ENCODE measurements at places on chromosomes 11 and 22.

- no peak for DNase-seq
These were observed 1.2 kb downstream of the SIK3 start for GRCh38 chr11:117097014-117097388.

DNA sequence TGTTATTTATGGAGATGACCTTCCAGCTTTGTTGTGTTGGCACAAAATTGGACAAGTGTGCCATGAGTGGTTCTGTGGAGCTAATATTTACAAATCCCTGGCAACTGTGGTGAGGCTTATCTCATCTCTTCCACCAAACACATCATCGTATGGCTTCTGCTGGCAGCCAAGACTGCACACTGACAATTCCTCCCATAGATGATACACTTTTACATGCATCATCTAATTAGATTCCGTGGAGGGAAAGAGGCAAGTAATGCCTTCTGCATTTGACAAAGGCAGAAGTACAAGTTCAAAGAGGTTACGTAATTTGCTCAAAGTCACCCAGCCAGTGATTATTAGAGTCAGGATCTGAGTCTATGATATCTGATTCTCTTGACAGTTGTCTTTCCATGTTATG, 62.7 kb upstream of the KIRREL3 start:
- DNase-seq: no peak

GRCh38 chr22:46941968-46942798, 179.7 kb downstream of the TBC1D22A start:
- DNase-seq: no peak

DNA sequence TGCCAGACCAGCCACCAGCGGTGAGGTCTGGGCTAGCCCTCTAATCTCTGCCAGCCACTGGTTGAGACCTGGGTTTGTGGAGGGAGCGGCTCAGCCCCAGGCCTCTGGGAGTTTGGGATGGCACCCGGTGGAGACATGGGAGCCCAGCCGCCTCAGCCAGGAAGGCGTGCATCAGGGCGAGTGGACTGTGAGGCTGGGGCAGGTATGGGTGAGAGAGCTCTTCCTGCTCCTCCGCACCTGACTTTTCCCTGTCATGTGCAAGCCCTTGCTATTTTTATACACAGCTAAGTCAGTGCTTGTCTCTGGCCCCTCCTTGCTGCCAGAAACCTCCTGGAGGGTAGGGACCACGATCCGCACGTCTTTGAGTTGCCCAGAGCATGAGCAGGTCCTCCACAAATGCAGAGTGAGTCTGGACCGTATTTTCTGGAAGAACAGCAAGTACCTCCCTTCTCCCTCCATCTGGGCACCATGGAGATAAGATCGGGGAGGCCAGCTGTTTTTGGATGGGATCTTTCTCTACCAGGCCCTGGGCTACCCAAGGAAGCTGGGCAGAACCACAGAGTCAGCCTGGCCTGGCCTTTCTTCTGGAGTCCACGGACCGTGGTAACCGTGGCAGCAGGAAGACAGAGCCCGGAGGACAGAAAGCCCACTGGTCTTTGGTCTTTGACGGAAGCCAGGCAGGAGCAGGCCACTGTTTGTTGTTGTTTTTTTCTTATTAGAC, 53.3 kb downstream of the IGLL1 start:
- DNase-seq: no peak

DNA sequence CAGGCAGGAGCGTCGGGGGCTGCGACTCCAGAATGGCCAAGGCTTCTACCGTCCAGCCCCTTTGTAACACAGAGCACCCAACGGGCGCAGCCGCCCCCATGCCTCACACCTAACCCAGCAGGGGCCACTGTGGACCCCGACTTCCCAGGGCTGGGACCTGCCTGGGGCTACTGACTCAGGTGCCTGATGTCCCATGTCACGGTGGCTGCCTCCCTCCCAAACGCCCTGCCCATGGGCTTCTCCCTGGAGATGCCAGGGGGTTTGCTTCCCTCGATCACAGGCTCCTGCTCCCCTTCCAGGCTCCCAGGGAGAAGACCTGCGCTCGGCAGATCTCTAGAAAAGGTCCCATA, 84.0 kb downstream of the MYEOV start:
- DNase-seq: no peak

DNA sequence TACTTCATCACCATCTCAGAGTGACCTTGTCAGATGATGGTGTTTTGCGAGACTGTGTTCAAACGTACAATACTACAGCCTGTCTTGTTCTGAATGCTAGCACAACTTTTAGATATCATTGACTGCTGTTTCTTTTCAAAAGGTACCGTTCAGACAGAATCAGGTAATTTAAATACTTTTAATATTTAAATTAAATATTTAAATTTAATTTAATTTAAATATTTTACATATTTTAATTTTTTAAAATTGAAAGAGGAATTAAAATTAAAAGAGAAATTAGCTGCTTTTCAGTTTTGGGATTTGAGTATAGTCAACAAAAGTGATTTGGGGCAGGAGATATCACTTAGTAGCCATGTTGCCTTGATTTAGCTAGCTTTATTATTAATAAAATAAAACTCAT, 642.1 kb upstream of the CCDC179 start:
- no peak for DNase-seq

GRCh38 chr11:12301379-12301778, 76.0 kb upstream of the PARVA start:
- DNase-seq: no peak

DNA sequence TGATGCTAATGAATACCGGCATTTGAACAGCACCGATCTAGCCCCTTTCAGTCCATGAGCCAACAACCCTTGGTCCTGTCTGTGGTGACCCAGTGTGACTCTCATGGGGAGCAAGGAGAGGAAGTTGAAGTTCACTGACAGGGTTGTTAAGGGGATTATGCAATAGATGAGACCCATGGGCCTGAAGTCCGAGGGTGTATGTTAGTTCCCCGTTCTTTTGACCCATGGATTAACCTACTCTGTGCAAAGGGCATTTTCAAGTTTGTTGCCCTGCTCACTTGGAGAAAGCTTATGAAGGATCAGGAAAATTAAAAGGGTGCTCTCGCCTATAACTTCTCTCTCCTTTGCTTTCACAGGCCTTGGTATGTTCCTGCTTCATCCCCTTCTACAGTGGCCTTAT, 4.9 kb downstream of the PNPLA3 start:
- no peak for DNase-seq

- DNase-seq: no peak
These were observed 10.2 kb downstream of the PAMR1 start for GRCh38 chr11:35515224-35515623.

GRCh38 chr11:93659841-93660240, 1.6 kb upstream of the CEP295 start:
- no peak for DNase-seq

- no peak for DNase-seq
These were observed 11.2 kb downstream of the DPP3 start for GRCh38 chr11:66491315-66491935.

GRCh38 chr22:19357270-19358105, 66.0 kb upstream of the CLTCL1 start:
- no peak for DNase-seq

DNA sequence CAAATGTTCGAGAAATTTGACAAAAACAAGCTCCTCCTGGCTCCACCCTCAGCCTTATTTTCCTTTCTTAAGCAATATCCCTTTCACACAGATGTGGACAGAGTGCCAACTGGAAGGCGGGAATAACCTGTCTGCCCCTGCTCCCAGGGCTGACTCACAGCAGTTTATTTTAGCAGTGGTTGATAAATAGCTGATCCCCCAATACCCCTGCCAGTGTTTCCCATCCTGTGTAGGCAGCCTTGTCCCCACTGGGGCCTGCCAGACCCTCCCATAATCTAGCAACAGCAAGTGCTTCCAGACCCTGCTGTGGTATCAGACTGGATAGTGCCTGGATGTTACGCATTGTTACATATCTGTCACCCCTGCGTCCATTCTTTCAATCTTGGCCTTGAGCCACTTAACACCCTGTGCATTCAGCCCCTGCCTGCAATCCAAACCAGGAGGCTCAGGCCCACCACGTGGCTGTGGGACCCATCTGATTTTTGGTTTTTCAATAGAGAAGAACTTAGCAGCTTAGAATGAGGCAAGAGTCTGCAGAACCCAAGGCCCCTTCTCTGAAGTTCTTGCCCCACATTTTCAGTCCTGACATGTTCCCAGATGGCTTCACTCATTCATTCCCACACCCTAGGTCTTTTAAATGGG, 53.7 kb downstream of the PARVA start:
- no peak for DNase-seq

DNA sequence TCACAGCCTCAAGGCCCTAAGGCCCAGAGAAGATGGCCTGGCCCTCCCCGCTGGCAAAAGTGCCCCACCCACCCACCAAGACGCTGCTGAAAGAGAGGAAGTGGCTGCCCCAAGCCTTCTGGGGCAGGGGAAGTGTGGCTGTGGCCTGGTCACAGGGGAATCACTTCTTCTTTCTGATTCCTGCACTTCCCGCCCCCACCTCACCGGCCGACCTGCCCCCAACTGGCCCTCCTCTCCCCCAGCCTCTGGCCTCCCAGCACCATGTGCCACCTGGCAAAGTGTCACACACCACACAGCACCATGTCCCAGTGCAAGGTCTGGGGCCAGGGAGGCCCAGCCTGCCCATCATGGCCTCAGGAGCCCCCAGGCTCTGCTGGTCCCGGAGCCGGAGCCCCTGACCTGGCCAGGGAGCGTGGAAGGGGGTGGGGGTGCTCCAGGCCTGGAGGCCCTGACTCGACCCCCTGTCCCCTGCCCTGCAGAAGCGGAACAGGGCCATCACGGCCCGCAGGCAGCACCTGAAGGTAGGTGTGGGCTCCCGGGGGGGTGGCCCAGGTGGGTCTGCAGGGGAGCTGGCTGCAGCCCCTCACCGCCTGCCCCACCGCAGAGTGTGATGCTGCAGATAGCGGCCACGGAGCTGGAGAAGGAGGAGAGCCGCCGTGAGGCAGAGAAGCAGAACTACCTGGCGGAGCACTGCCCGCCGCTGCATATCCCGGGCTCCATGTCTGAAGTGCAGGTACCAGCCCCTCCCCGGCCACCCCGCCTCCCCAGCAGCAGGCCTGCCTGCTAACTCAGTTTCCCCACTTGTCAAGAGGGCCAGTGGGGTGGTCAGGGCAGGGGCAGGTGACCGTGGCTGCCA, 1.4 kb downstream of the TNNI2 start:
- no peak for DNase-seq

DNA sequence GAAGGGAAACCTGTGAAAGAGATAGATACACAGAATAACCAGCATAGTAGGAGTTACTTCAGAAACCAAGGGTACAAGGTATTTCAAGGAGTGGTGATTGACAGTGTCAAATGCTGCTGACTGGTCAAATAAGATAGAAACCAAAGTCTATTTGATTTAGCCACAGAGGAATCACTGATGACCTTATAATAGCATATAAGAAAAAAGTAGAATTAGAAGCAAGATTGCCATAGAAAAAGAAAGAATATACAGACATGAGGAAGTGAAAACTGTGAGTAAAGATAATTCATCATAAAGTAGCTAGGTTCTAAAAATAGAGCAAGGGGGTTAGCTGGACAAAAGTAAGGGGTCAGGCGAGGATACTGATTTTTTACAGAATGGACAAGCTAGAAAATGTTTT, 14.2 kb downstream of the ZBTB44 start:
- no peak for DNase-seq

GRCh38 chr11:17273668-17274282, 2.8 kb upstream of the NUCB2 start:
- peak; percentile 29 for DNase-seq

GRCh38 chr11:48028914-48029680, 48.7 kb downstream of the PTPRJ start:
- DNase-seq: no peak

DNA sequence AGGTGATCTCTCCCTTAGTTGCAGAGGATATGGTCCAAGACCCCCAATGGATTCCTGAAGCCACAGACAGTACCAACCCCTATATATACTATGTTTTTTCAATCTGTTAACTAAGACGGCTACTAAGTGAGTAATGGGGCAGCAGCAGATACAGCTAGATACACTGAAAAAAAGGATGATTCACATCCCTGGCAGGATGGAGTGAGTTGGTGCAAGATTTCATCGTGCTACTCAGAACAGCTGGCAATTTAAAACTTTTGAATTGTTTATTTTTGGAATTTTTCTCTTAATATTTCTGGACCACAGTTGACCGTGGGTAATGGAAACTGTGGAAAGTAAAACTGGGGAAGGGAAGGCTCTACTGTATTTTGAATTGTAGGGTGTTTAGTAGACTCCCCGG, 17.0 kb upstream of the TMEM218 start:
- no peak for DNase-seq

- no peak for DNase-seq
These were observed 73.4 kb downstream of the PPP6R3 start for GRCh38 chr11:68533945-68534344.

- no peak for DNase-seq
These were observed 77.0 kb downstream of the RPL27A start for GRCh38 chr11:8759634-8760033.

- no peak for DNase-seq
These were observed 1.4 kb downstream of the ASCL2 start for GRCh38 chr11:2268729-2269600.

DNA sequence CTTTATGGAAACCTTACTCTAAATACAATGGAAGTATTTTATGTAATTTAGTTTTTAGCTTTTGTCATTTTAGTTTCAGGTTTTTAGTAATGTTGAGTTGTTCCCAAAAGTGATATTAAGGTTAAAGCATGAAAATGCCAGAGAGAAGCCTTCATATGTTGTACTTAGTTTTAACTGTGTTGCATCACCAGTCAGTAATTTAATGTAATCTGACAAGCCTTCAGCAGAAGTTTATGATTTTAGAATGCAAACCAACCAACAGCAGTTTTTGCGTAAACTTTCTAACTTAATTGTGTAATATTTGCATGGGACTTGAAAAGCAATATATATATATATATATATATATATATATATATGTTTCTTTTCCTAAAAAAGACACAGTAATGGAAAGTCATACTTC, 110.6 kb downstream of the MSANTD4 start:
- no peak for DNase-seq
